ENCODE measurements at places on chromosomes 7 and 10.
A peak's percentile ranks its signal among the peaks of the same experiment; 100 is the strongest.

GRCh38 chr7:140607441-140607989 lies 33.1 kb downstream of the DENND2A start:
- DNase-seq: peak; percentile 38

GRCh38 chr10:125337510-125337909 lies 177.1 kb upstream of the CTBP2 start:
- no peak for DNase-seq

DNA sequence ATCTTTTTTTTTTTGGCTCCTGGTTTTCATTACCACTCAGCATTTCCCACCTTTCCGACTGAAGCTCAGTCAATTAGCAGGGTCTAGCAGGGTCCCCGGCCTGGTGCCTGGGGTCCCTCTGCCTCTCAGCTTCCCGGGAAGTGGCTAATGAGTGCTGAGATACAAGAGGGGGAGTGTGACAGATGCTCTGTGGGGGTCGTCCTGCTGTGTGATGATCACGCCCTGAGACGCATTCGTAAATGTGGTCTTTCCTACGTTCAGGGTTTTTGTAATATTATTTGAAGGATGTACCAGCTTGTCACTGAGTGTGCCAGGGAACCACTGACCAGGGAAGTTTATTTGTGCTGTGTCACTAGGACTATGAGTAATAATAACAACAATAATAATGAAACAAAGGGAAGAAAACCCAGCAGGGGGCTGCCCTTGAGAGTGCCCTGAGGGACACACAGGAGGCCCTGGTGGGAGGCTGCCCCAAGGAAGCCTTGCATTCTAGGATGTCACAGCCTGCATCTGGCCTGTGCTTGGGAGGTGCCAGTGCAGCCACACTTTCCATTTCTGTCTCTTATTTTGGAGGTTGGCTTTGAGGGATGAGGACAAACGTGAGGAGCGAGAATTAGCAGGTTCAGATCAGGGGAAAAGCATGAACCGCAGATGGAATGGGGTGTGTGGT lies 337.8 kb downstream of the ADARB2 start:
- DNase-seq: no peak

- DNase-seq: peak; percentile 38
Measured at GRCh38 chr10:86758189-86759072, 2.0 kb downstream of the BMPR1A start.

GRCh38 chr10:29252811-29253689 lies 35.8 kb upstream of the LYZL1 start:
- peak; percentile 50 for DNase-seq

DNA sequence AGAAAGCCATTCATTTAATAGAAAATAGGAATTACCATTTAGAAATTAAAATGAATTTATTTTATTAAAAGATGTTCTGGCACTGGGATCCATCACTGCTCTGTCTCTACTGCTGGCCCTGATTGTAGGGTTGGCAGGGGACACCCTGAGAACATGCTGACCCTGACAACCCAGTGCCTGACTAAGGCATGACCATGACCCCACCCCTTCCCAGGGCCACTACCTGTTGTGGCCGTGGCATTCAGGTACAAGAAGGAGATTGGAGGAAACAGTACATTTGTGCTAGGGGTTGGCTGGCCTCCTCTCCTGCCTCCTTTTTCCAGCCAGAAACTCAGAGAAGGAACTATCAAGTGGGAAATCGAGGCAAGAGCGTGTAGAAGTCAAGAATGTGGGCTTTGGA lies 197.0 kb upstream of the ZMIZ1 start:
- no peak for DNase-seq

DNA sequence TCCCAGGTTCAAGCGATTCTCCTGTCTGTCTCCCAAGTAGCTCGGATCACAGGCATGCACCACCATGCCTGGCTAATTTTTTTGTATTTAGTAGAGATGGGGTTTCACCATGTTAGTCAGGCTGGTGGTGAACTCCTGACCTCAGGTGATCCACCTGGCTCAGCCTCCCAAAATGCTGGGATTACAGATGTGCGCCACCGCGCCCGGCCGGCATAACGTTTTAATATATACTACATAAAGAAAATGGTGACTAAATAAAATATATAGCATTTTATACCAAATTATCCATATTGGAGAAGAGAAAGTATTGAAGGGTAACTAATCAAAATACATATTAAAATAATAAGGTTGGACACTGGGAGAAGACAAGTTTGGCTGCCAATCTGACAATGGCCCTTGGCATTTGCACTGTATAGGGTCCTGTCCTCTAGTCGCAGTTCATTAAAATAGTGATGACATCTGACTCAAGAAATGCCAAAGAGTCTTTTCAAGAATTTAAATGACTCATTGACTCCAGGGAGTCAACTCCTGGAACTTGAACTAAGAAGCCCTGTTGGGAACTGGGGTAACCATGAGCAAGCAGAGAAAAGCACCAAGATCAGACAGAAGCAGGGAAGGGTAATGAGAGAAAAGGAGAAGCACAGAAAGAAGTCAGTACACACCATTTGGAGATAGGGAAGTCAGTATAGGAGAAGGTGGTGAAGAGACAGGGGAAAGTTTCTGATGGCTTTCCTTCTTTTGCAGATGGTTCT lies 91.1 kb downstream of the CH25H start:
- DNase-seq: peak; percentile 96

GRCh38 chr10:20596065-20596755 lies 300.9 kb downstream of the NEBL start:
- peak; percentile 47 for DNase-seq

DNA sequence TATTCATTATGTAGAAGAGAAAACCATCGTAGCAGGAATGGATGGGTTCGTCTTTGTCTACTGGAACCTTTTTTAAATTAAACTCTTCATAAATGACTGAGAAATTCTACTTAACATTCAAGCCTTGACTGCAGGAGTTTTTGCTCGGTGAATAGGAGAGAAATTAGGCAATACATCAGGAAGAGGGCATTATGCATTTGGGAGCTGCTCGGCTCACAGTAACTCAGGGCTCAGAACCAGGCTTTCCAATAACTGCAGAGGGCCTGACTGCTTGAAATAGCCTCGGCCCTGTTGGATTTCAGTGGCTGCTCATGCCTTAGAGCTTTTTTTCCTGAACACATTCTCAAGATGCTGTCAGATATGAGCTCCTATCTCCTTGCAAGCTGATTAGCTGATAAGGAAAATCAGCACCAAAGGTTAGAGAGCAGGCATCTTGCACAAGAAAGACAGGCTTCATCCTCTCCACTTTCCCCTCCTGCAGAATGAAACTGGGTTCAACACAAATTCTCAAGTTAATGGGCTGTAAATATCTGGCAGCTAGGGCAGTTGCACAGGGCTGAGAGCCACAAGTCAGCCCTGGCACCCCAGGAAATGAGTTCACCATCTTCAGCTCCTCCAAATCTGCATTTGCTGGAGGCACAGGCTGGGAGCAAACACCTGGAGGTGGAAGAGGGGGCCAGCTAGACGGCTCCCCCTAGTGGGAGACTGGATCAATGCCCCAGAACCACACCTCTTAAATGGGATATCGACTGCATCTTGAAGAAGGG lies 24.3 kb downstream of the TECTB start:
- DNase-seq: peak; percentile 59

- peak; percentile 72 for DNase-seq
Measured at GRCh38 chr7:152424348-152425108, 11.3 kb downstream of the KMT2C start.

GRCh38 chr7:41024126-41024525 lies 678.8 kb downstream of the INHBA start:
- no peak for DNase-seq

- no peak for DNase-seq
Measured at GRCh38 chr7:106418094-106418493, 133.3 kb upstream of the NAMPT start.

- DNase-seq: peak; percentile 88
Measured at GRCh38 chr7:96236198-96237039, 85.5 kb downstream of the SLC25A13 start.

DNA sequence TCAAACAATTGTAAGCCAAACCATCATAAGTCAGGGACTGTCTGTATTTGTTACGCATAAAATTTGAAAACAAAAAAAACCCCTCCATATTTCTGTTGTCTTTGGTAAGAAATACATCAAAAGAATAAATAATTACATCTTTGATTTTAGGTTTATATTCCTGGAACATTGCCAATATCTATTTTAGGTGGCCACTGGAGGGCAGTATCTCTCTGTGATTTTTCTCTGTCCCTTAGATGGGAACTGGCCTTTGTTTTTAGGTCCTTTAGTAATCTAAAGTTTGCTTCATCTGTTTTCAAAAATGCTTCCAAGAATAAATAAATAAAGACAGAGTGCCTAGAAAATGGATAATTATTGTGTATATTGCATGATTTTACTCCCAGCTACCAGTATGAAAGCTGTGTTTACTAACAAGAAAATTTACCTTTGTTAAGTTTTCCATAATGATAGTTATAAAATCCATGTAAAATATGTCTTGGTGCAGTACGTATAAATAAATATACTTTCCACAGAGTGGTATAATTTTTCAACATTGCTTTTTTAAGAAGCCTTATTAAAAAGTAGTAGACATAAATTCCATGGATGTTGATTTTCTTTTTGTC lies 64.2 kb downstream of the PHYHIPL start:
- peak; percentile 45 for DNase-seq

DNA sequence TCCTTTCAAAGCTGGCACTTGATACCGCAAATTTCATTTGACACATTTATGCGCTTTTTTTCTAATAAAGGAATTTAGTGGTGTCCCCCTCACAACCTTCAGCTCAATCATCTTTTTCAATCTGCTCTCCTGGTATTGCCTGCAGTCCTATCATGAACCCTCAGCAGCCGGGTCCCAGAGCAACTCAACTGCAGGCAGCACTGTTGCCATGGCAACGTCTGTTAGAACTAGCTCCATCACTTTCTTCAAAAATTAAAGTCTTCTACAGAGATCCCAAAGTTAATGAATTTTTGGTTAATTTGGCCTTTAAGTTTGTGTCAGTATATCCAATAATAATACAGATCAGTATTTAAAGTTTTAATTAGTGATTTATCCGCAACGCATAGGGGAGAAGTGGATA lies 136.1 kb upstream of the TARP start:
- no peak for DNase-seq

DNA sequence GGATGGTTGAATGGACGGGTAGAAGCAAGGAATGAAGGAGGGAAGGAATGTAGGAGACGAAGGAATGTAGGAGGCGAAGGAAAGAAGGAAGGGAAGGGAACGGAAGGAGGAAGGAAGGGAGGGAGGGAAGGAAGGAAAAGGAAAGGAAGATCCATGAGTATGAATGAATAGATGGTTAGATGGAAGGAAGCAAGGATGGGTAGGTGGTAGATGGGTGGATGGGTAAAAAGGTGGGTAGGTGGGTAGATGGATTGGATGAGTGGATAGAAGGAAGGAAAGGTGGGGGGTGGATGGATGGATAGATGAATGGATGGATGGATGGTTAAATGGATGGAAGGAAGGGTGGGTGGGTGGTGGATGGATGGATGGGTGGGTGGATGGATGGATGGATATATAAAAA lies 77.4 kb downstream of the RGS10 start:
- no peak for DNase-seq

DNA sequence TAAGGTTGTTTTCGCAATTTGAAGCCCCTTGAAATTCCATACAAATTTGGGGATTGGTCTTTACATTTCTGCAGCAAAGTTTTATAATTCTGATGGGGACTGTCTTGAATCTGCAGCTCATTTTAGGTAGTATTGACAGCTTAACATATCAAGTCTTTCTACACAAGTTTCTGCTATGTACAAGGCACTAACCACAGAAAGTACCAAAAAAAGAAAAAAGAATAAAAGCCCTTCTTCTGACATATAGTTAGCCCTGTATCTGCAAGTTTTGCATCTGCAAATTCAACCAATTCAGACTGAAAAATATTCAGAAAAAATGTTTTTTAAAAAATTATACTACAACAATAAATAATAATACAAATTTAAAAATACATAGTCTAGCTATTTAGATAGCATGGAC lies 15.3 kb downstream of the POT1 start:
- DNase-seq: no peak

DNA sequence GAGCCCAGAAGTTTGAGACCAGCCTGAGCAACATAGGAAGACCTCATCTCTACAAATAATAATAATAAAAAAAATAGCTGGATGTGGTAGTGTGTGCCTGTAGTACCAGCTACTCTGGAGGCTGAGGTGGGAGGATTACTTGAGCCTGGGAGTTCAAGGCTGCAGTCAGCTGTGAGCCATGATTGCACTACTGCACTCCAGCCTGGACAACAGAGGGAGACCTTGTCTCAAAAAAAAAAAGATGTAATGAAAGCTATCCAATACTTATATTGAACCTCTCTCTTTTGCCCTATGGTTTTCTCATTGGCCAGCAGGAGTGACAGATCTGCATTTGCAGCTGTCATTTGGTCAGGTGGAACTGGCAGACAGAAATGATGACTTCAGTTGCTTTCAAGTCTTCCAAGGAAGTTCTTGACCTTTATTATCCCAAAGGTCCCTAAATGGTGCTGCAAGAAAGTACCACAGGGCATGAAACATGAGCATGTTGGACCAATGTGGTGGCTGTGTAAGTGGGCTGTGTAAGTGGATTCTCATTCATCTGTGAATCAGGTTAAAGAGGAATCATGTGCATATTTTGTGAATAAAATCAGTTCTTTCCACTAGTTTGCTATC lies 99.4 kb downstream of the CALD1 start:
- DNase-seq: no peak

DNA sequence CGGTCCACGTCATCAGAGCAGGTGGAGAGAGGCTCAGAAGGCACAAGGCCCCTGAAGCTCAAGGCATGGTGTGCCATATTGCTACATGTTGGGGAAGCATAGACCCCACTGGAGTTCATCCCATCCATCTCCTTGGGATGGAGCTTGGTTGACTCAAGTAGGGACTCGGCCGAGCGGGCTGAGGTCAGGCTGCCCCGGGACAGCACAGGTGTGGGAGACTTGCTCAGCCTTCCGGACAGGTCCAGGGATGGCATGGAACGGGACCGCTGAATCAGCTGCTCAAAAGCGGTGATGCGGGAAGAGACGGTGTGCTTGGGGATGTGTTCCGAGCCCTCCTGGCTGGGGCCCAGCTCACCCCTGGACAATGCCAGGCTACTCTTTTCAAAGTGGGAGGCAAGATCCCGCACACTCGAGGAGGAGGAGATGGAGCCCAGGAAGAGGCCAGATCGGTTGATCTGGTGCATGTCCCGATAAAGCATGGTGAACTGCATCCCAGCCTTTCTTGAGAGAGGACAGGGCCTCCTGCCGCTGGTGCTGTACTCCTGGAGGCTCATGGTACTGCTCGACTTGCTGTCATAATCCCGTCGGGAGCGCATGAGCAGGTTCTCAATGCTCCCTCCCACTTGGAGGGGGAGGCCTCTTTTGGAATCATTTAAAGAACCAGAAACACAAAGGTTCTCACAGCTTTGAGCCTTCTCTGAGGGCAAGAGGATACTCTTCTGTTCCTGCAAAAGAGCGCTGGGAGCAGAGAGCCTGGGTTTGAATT lies 65.6 kb upstream of the PDLIM1 start:
- DNase-seq: no peak

GRCh38 chr10:132611986-132612385 lies 74.4 kb downstream of the INPP5A start:
- DNase-seq: no peak

- DNase-seq: no peak
Measured at GRCh38 chr10:42780456-42780855, 2.1 kb upstream of the BMS1 start.

- DNase-seq: no peak
Measured at GRCh38 chr10:132254841-132255240, 52.9 kb downstream of the STK32C start.
